Fibroblast of skin of back (primary cell): ENCODE measurements at places on chromosomes 5 and 9.

DNA sequence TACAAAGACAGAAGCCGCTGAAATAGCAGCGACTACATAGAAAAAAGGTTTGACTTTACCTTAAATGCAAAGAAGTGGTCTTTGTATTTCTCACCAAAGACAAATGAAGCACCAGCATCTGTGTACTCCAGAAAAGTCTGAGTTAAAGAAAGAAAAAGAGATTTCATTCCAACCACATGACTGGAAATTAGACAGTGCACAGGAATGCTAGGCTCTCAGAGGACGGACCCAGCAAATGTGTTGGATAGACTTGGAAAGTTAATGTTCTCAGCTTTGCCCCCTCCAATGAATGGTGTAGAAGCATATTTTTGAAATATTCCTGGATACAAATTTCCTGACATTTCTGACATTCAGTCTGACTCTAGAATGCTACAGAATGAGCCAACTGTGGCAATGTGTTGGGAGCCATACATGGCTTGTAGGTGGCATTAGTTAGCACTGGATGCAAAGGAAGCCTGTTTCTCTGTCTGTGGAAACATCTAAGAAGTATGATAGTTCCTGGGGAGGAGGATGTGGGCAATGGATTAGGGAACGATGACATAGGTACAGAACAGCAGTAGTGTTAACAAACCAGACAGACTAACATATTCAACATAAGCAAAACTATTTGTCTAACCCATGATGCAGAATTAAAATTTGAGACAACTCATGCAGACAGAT lies 43.3 kb downstream of the SLC28A3 start:
- peak; percentile 91 for DNase-seq

- peak; percentile 6 for DNase-seq
Observed at GRCh38 chr5:75337366-75338021, 474 bp downstream of the HMGCR start.

DNA sequence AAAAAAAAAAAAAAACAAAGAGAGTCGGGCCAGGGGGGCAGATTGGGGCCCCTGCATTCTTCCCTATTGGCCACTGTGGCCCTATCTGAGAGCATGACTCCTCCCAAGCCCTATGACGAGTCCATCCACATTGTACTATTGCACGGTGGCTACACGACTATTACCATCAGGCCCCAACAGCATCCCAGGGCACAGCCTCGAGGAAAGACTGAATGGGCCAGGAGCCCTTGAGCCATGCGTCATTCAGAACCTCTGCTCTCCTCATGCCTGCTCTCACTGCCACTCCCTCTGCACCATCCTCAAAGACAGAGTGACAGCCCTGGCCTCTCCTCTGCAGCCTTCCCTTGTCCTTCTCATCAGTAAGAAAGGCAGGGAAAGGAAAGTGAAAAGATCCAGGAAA lies 20.2 kb upstream of the ORM1 start:
- DNase-seq, result no peak

GRCh38 chr9:76557674-76558225 lies 98.8 kb downstream of the GCNT1 start:
- DNase-seq, result peak; percentile 78

GRCh38 chr5:157562111-157562581 lies 13.4 kb downstream of the ADAM19 start:
- DNase-seq, result peak; percentile 60

GRCh38 chr9:136253246-136254130 lies 7.9 kb upstream of the QSOX2 start:
- no peak for DNase-seq

- no peak for DNase-seq
Observed at GRCh38 chr5:142803428-142804125, 33.4 kb downstream of the ARHGAP26 start.

DNA sequence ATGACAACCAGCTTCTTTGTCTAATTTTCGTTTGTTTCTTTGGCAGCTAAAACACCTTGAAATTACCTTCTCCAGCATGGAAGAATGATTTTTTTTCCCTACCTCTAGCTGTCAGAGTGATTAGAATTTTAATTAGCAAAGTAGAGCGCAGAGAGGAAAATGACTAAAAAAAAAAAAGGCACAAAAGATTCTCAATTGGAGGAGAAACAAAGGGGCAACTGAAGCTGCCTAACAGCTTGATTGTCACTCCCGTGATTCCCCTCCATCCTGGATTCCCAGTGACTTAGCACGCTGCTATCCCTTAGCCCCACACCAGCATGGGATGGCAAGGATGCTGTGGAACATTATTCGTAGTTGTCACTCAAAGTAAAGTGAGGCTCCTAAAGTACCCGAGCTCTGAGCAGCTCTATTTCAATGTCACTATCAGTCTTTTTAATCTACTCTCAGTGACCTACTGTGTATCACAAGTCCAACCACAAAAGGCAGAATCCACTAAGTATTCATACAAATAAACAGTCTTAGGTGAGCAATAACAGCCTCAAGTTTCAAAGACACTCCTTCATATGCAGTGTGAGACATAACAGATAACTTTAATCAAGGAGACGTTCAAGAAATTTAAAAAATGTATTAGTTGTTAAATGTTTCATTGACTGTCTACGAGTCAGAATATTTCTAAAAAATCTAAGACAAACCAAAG lies 710.0 kb upstream of the GRAMD2B start:
- no peak for DNase-seq

DNA sequence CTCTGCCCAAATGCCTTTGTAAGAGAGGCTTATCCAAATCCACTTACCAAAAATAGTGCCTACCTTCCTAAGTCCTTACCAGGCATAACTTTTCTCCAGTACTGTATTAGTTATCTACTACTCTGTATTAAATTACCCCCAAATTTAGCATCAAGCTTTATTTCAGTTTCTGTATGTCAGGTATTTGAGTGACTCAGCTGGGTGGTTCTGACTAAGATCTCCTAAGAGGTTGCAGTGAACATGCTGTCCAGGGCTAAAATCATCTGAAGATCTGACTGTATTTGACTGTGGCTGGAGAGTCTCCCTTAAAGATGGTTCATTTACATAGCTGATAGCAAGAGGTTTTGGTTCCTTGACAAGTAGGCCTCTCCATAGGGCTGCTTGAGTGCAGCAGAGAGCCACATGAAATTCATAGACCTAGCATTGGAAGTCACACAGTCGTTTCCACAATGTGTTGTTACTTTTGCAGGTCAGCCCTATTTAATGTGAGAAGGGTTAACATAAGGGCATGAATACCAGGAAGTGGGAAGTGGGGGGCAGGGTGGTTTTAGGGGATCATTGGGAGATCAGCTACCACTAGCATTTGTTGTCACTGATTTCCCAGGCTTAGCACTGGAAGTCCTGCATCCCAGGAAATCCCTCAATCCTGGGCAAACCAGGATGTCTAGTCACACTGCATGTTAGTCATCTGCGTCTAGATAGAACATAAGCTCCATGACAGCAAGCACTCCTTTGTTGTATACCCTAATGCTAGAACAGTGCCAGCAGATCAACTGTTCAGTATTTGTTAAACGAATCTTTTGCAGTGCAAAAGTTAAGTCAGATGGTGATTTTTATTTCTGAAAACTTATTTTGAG lies 2.0 kb upstream of the ZNF622 start:
- DNase-seq, result peak; percentile 66

DNA sequence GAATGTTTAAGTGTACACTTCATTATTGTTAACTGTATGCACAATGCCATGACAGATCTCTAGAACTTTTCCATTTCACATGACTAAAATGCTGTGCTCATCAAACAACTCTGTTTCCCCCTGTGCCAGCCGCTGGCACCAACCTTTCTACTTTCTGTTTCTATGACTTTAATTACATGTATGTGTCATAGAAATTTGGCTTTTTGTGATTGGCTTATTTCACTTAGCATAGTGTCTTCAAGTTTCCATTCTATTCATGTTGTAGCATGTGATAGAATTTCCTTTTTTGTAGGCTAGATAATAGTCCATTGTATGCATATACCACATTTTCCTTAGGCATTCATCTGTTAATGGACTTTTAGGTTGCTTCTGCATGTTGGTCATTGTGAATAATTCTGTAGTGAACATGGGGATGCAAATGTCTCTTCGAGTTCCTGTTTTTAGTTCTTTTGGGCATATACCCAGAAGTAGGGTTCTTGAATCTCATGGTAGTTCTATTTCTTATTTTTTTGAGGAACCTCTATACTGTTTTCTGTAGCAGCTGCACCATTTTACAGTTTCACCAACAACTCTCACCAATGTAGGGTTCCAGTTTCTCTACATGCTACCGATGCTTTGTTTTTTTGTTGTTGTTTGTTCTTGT lies 184.4 kb upstream of the DMRT1 start:
- no peak for DNase-seq

- no peak for DNase-seq
Observed at GRCh38 chr5:144832416-144832815, 661.7 kb downstream of the KCTD16 start.

DNA sequence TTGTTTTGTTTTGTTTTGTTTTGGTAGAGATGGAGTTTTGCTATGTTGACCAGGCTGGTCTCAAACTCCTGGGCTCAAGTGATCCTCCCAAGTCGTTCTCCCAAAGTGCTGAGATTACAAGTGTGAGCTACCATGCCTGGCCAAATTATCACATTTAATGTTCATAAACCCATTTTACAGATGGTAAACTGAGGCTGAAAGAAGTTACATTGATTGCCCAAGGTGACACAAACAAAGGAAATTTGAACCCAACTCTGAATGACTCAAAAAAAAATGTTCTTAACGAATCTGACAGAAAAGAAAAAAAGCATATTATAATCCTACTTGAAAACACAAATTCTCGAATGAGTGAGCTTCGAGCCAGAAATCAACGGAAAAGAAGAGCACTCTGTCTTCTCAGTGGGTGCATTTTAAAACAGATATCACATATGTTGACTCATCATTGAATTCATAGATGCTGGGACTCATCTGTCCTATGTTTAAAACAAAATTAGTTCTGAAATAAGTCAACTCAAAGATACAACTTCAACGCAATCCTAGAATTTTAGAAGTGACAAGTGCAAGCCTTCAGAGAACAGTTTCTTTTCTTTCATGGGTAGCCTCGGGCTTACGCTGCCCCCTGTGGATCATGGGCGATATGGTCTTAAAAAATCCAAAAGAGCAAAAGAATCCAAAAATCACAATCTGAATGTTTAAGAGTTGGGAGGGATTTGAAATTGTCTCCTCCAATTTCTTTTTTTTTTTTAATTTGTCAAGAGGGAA lies 28.4 kb downstream of the TIMD4 start:
- DNase-seq, result peak; percentile 15

DNA sequence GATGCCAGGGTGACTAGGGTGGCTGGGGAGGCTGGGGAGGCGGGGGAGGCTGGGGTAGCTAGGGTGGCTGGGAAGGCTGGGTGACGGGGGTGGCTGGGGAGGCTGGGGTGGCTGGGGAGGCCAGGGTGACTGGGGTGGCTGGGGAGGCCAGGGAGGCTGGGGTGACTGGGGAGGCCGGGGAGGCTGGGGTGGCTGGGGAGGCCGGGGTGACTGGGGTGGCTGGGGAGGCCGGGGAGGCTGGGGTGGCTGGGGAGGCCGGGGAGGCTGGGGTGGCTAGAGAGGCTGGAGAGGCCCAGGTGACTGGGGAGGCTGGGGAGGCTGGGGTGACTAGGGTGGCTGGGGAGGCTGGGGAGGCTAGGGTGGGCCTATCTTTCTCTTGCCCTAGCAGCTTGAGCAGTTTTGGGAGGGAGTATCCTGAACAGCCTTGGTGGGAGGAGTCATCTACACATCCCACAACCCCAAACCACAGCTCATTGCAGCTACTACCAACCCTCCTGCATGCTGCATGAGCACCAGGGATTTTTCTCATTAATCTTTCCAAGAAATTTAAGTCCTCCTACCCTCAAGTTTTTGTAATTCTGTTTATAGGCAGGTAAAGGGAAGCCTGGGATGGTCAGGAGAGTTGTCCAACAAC lies 203.2 kb upstream of the IRX1 start:
- DNase-seq, result no peak

- no peak for DNase-seq
Observed at GRCh38 chr9:115413766-115414382, 295.9 kb upstream of the TNC start.

DNA sequence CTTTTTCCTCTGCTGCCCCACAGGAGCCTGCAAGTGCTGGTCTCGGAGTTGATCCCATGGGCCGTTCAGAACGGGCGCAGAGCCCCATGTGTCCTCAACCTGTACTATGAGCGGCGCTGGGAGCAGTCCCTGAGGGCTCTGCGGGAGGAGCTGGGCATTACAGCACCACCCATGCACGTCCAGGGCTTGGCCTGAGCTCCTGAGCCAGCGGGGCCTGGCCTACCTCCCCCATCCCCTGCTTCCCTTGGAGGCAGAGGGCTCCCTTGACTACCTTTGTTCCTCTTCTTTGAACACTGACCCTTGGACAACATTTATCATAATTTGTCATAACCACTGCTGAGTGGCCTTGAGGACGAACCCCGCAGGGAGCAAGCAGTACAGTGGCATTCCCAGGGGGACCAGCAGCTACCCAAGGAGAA lies 6.9 kb upstream of the SLC27A4 start:
- DNase-seq, result no peak

- peak; percentile 58 for DNase-seq
Observed at GRCh38 chr9:130030651-130031127, 12.3 kb downstream of the FNBP1 start.

DNA sequence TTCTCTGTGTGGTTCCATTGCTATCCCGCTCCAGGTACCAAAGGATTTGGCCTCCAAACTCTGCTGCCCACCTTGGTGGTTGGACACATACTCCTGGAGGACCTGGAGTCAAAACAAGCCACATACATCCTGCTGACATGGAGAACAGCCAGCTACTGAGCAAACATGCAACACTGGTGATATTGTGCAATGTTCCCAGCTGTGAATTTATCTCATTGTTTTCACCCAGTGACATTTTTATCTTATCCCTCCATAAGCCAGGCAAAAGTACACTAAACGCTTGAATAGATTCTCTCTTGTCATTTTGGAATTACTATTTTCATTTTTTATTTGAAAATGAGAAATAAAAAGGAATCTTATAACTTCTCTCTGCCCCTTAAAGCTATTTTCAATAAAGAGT lies 11.1 kb upstream of the CTSL start:
- peak; percentile 67 for DNase-seq

DNA sequence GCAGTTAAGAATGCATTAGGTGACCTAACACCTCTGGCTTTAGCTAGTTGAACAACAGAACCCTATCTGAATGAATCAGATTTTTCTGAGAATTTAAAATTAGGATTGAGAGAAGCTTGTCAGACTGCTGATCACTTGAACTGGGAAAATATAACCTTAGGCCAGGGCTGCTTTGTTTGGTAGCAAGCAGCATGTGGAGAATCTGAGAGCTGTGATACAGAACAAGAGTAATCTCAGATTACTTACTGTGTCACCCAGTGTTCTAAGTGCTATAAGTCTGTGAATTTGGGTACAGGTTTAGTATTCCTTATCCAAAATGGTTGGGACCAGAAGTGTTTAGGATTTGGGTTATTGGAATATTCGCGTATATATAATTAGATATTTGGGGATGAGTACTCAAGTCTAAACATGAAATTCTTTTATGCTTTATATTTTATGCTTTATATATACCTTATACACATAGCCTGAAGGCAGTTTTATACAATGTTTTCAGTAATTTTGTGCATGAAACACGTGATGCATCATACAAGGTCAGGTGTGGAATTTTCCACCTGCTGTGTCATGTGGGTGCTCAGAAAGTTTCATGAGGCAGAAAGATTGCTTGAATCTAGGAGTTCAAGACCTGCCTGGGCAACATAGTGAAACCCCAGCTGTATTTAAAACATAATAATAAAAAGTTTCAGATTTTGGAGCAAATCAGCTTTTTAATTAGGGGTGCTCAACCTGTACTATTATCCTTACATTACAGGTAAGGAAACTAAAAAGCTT lies 8.3 kb upstream of the CHD1 start:
- no peak for DNase-seq
